ENCODE measurements at places on chromosomes 3 and 15.

DNA sequence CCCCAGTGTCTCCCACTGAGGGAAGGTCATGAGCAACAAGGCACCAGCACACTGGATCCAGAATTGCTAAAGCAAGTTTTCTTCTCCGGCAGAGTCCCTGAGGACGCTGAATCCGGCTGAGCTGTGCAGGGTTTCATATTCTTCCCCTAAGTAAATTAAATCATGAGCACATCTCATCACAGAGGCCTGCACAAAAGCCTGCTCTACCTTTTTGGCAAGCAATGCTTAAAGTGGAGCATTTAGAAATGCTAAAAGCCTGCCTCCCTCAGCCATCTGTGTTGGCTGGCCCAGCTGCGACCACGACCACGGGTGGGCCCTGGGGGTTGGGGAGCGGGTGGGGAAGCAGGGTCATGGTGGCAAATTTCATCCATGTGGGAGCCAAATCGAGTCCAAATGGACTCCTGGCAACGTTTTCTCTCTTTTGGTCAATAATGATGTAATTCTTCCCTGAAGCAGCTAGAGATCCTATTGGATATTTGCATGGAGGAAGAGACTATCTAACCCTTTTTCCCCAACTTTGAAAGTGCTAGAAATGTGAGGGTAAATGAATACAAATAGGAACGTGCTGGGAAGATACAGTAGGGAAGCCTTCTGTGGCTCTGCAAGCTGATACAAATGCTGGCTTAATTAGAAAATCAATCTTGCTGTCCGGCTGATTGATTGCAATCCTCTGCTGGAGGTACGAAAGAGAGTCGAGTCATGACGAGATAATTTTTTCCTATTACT, 532.8 kb upstream of the TBL1XR1 start:
- no peak for DNase-seq

DNA sequence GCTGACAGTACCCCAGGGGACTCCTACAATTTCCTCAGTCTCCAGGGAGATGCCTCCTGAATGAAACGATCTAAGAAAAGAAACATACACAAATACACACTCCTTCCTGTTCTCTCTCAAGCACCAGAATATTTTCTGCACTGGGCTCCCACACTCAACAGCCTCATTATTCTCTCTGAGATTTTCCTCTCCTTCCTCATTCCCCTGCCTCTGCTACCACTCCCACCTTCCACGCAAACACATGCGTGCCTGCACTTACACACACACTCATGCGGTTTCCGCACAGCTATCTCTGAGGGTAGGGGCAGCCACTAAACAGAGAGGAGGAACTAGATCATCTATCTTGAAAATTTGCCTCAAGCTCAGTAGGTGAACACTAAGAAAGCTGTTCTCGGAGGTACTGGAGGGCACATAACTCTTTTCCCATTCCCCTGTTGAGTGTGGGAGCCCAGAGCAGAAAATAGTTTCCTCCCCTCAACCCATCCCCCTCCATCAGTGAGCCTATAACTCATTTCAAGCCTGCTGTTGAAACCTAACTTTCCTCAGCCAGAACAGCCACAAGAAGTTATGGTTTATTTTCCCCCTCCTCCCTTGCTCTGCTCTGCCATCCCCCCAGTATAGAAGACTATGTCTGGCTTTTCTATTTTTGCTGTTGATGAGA, 30.5 kb upstream of the TIPARP start:
- DNase-seq, result no peak

GRCh38 chr3:117632191-117632590, 922.6 kb downstream of the TUSC7 start:
- no peak for DNase-seq

- DNase-seq, result no peak
Observed at GRCh38 chr3:111961461-111962164, 17.2 kb upstream of the ABHD10 start.

- no peak for DNase-seq
Observed at GRCh38 chr15:40754574-40754882, 526 bp downstream of the RMDN3 start.

GRCh38 chr3:126210606-126211005, 30.2 kb upstream of the ALDH1L1 start:
- DNase-seq, result no peak

GRCh38 chr15:39330061-39330460, 250.8 kb upstream of the THBS1 start:
- no peak for DNase-seq

GRCh38 chr3:45597171-45597570, 2.6 kb downstream of the LIMD1 start:
- no peak for DNase-seq

DNA sequence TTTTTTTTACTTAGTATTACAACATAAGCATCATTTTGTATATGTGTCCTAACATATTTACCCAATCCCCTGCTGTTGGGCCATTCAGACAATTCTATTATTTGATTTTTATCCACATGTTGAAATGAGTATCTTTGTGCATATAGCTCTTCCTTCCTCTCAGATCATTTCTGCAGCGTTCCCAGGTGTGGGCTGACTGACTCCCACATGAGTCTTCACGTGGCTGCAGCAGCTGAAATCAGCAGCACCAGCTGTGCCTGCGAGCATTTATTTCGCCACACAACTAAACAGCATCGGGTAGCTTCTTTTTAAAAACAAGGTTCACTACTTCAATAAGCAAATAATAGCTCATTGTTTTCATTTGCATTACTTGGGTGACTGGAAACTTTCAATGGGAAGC, 44.5 kb upstream of the PDE8A start:
- DNase-seq, result no peak

DNA sequence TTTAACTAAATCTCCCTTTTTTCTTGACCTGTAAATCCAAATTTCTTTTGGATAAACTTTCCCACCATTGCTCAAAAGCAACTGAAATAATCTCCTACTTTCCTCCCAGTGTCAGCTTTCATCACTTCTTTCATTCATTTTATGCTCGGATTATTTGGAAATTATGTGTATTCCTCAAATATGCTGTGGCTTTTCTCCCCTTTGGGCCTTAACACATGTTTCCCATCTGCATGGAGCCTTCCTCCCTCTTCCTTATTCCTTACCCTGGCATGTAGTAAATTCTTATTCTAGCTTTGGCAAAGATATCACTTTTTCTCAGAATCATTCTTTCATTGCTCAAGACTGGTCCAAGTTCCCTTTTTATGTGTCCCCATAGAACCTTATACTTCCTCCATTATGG, 41.8 kb upstream of the TUSC7 start:
- no peak for DNase-seq

DNA sequence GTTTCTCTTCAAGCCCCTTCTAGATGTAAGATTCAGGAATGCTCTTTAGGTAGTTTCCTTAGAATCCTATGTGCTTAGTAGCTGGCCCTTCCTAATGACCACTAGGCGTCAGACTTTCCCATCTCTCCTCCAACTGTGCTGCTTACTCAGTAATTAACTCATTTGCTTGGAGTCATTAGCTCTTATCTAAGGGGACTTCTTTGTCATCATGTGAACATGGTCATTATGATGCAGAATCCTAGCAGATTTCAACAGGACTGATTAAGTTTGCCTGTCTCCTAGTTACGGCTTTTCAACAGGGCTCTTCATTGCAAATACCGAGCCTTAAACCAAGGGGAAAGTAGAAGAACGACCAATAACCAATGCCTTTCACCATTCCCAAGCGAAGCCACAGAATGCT, 46.4 kb downstream of the GJD2 start:
- peak; percentile 28 for DNase-seq
